ENCODE measurements at places on chromosomes 3 and 15. TPM values are rescaled to one million over a fixed set of nuclear protein-coding genes. Genes with fewer than 3 reads are reported as not detected.

Gene BFSP2
- total RNA-seq = not detected

Gene FBN1
- 0.25 TPM for total RNA-seq

Gene GMPS
- total RNA-seq = 34.3 TPM

Gene C3orf22
- total RNA-seq = not detected

Gene WDR93
- total RNA-seq = not detected

DNA sequence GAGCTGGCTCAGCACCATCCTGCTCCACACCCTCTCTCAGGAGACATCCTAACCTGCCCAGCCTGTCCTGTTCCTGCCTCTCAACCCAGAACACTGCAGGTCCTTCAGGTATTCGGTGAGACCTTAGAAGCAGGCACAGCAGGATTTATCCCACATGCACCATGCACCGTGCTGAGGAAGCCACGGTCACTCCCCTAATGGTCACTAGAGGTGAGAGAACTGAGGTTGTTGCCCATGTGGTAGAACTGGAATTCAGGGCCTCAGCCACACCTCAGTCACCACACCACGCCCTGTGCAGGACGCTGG lies 36.9 kb downstream of the APBA2 start:
- H3K27me3 ChIP-seq = no peaks in the 10 kb centered on the region
- H3K27ac ChIP-seq = no peak overlapping the region
- DNase-seq = no peak
- H3K36me3 ChIP-seq = peaks cover 12% of the 10 kb centered on the region
- H3K4me3 ChIP-seq = no peak overlapping the region

- H3K36me3 ChIP-seq = no peaks in the 10 kb centered on the region
Measured at GRCh38 chr3:121545049-121545573, 677 bp downstream of the POLQ start.

- H3K4me1 ChIP-seq = peaks cover 66% of the 10 kb centered on the region
- peaks cover 5% of the 10 kb centered on the region for H3K36me3 ChIP-seq
- DNase-seq = no peak
- H3K27ac ChIP-seq = peak overlapping the region; percentile 75
- no peaks in the 10 kb centered on the region for H3K27me3 ChIP-seq
- H3K4me3 ChIP-seq = peak overlapping the region; percentile 45
Measured at GRCh38 chr3:52892625-52893311, 4.6 kb downstream of the STIMATE start.

- DNase-seq = no peak
- H3K27ac ChIP-seq = peak overlapping the region; percentile 63
- peaks cover 7% of the 10 kb centered on the region for H3K36me3 ChIP-seq
- no peaks in the 10 kb centered on the region for H3K27me3 ChIP-seq
Measured at GRCh38 chr15:30990446-30991254, 778 bp downstream of the MTMR10 start.

DNA sequence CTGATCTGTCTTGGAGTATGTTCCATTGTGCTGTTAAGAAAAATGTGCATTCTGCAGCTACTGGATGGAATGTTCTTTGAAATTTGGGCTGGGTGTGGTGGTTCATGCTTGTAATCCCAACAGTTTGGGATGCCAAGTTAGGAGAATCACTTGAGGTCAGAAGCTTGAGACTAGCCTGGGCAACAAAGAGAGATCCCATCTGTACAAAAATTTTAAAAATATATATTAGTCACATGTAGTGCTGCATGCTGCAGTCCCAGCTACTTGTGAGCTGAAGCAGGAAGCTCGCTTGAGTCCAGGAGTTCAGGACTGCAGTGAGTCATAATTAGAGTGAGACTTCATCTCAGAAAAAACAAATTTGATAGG lies 62.8 kb upstream of the PLSCR4 start:
- H3K4me1 ChIP-seq = no peaks in the 10 kb centered on the region
- H3K27ac ChIP-seq = no peak overlapping the region
- no peak for DNase-seq
- H3K36me3 ChIP-seq = no peaks in the 10 kb centered on the region
- H3K27me3 ChIP-seq = no peaks in the 10 kb centered on the region

GRCh38 chr3:110265302-110265701 lies 806.3 kb upstream of the NECTIN3 start:
- H3K4me1 ChIP-seq = no peaks in the 10 kb centered on the region
- no peak overlapping the region for H3K4me3 ChIP-seq
- no peak for DNase-seq
- no peaks in the 10 kb centered on the region for H3K27me3 ChIP-seq
- H3K36me3 ChIP-seq = no peaks in the 10 kb centered on the region

DNA sequence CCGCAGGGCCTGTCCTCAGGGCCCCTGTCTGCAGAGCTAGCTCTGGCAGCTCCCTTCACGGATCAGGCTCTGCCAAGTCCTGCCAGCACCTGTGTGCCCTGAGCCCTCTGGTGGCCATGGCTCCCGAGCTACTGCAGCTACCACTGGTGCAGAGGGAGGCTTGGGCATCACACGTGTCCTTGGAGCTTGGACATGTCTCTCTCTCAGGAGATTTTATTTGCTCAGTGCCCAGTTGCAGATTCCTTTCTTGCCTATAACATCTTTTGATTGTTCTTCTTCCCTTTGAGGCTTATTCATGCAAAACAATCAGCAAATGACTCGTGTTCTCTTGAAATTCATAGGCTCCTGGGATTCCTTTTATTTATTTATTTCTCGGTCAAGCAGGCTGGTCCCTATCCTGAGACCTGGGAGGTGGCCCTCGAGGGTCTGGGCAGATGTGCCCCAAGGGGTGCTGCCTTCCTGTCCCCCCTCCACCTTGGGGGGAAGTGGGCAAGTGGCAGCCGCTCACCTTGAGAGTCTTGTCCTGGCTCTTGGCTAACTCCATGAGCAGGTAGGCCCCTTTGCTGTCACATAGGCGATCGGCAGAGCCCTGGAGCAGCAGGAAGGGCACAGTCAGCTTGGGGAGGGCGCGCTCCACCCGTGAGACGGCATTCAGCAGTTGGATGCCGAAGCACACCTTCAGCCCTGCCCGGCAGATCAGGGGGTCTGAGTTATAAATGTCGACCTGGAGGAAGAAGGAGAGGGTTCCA lies 21.9 kb downstream of the ABTB1 start:
- DNase-seq = no peak
- H3K27ac ChIP-seq = no peak overlapping the region
- peaks cover 13% of the 10 kb centered on the region for H3K4me1 ChIP-seq
- no peak overlapping the region for H3K4me3 ChIP-seq
- H3K36me3 ChIP-seq = no peaks in the 10 kb centered on the region

DNA sequence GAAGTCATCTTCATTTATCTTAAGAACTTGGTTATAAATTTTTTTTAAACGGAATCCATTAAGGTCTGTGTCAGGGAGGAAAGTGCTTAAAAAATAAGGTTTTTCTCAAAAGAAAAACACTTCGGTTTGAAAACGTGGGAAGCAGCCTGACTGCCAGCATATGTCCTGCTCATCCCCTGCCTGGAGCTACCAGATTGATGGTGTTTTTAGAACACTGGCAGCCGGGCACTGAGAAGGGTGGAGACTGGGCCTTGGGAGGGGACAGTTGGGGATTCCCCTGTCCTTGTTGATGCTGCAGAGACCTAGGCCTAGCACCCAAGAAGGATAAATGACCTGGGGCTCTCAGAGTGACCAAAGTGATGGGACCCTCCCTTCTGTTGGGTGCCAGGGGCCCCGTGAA lies 296.9 kb downstream of the EPHB1 start:
- no peaks in the 10 kb centered on the region for H3K27me3 ChIP-seq
- DNase-seq = no peak
- no peaks in the 10 kb centered on the region for H3K4me1 ChIP-seq
- no peak overlapping the region for H3K4me3 ChIP-seq
- no peaks in the 10 kb centered on the region for H3K36me3 ChIP-seq

DNA sequence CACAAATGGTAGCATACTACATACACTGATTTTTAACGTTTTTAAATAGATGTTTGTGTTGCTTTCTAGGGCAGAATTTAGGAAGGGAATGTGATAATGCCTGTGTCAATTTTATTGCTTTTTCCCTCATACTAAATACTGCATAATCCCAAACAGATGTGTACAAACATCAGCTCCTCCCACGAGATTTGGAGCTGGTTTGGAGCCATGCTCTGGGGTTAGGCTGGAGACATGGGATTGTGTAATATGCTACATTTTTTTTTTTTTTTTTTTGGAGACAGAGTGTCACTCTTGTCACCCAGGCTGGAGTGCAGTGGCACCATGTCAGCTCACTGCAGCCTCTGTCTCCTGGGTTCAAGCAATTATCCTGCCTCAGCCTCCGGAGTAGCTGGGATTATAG lies 80.1 kb downstream of the EBLN2 start:
- no peak for DNase-seq
- no peaks in the 10 kb centered on the region for H3K4me1 ChIP-seq
- no peak overlapping the region for H3K27ac ChIP-seq
- H3K4me3 ChIP-seq = no peak overlapping the region

DNA sequence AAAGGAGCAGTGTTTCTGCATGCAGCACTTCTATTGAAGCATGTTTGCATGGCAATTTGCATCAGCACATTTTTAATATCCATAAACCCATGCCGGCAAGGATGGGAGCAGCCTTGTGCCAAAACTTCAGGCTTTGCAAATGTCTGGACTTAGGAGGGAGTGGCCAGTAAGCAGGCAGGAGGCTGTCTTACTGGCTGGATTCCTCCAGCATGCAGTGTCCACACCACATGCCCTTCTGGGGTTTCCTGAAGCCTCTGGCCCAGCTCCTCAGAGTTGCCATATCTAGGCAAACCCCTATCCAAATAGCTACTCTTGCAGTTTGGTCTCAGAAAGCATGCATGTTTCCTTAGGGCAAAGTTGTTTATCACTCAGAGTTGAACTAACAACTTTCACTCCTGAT lies 139.1 kb upstream of the MRPS22 start:
- peaks cover 3% of the 10 kb centered on the region for H3K27me3 ChIP-seq
- H3K36me3 ChIP-seq = no peaks in the 10 kb centered on the region
- no peaks in the 10 kb centered on the region for H3K4me1 ChIP-seq
- DNase-seq = no peak

GRCh38 chr3:149506540-149506939 lies 32.0 kb downstream of the TM4SF4 start:
- H3K4me3 ChIP-seq = no peak overlapping the region
- H3K4me1 ChIP-seq = no peaks in the 10 kb centered on the region
- no peak overlapping the region for H3K27ac ChIP-seq
- no peaks in the 10 kb centered on the region for H3K36me3 ChIP-seq

GRCh38 chr3:139118835-139119234 lies 74.1 kb upstream of the PRR23C start:
- H3K36me3 ChIP-seq = no peaks in the 10 kb centered on the region
- no peaks in the 10 kb centered on the region for H3K27me3 ChIP-seq
- no peak overlapping the region for H3K4me3 ChIP-seq
- no peak overlapping the region for H3K27ac ChIP-seq
- no peaks in the 10 kb centered on the region for H3K4me1 ChIP-seq
- DNase-seq = no peak

DNA sequence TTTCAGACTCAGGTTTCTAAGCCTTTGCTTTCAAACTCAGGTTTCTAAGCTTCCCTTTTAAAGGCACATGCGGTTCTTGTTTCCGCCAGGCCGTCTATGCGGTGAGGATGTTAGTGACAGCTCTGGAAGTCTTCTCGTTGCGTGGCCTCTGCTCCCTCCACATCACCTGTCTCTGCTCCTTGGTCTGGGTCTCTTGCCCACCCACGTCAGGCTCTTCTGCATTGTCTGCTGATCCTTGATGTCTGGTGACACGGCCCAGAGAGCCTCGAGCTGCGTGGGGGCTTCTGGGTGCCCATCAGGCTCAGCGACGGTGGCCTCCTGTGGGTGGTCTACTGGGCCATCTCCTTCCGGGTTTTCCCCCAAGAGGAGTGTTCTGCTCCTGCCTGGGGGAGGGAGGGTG lies 30.5 kb downstream of the KLF13 start:
- no peaks in the 10 kb centered on the region for H3K27me3 ChIP-seq
- no peak for DNase-seq
- peak overlapping the region; percentile 93 for H3K27ac ChIP-seq
- H3K4me3 ChIP-seq = peak overlapping the region; percentile 44
- H3K36me3 ChIP-seq = peaks cover 29% of the 10 kb centered on the region
